ENCODE measurements at places on chromosomes 6 and 20.

DNA sequence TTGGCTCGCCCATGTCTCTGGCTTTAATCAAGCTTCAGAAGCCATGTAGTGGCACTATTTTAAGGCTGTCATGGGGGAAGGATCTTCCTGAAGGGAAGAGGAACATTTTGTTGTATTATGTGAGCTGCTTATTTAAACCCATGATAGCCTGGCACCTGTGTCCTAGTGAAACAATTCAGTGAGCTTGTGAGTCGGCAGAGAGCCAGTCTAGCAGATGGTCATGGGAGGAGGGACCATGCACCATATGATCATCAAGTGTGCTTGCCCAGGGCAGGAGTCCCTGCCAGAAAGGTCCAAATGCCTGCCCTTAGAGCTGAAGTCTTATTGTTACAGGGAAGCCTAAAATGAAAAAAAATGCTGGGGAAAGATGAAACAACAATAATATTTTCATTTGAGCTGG is 132.9 kb downstream of the PRDM13 start:
- no peak for DNase-seq

DNA sequence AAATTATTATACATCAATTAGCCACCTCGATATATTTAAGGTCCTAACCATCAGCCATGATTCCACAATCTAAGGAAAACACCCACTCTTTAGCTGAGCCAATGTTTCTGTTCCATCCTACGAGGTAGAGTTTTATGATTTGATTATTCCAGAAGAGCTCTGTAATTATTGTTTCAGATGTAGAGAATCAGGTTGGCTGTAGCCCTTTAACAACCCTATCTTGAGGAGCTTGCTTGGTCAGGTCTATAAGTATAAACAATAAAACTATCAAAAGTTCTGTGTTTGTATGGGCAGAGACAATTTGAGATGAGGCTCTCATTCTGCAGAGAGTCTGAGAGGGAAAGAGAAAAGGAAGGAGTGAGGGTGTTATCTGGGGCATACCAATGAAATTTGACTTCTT is at the start of gene PBOV1:
Gene PBOV1 (minus strand): TSS at position 43 of the 400 bp plus-strand sequence. CDS start 96 bp downstream, outside the sequence.
- no peak for DNase-seq

GRCh38 chr6:15948930-15949900 is 179.7 kb upstream of the MYLIP start:
- no peak for DNase-seq

GRCh38 chr6:36912030-36912454 is 26.3 kb downstream of the C6orf89 start:
- peak; percentile 75 for DNase-seq

GRCh38 chr20:34985461-34986310 is 30.0 kb downstream of the MYH7B start:
- DNase-seq = no peak

DNA sequence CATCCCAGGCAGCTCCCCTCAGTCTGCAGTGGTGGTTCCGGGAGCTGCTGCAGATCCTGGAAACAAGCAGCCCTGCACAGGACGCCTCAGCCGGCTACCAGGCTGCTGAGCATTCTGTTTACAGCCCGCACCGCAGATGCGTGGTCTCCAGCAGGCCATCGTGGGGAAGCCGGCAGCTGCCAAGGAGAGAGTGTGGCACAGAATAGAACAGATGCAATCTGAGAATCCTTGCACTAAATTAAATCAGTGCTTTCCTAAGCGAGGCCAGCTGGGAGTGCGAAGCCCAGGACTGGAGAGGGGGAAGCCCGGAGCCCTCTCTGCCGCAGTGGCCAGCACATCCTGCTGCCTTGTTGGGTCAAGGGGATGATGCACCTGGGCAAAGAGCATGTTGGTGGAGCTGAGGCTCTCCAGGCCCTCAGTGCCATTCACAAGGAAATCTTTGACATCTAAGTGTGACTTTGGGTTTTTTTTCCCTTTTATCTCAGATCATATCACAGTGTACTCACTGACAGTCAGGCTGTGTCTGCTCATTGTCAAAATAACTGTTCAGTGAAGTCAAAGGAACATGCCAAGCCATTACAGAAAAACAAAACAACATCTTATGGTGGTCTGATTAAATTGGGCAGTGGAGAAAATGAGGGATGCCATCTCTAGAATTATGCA is 118.1 kb downstream of the SYNDIG1 start:
- no peak for DNase-seq

GRCh38 chr6:143773506-143774150 is 69.5 kb upstream of the LTV1 start:
- DNase-seq = no peak

DNA sequence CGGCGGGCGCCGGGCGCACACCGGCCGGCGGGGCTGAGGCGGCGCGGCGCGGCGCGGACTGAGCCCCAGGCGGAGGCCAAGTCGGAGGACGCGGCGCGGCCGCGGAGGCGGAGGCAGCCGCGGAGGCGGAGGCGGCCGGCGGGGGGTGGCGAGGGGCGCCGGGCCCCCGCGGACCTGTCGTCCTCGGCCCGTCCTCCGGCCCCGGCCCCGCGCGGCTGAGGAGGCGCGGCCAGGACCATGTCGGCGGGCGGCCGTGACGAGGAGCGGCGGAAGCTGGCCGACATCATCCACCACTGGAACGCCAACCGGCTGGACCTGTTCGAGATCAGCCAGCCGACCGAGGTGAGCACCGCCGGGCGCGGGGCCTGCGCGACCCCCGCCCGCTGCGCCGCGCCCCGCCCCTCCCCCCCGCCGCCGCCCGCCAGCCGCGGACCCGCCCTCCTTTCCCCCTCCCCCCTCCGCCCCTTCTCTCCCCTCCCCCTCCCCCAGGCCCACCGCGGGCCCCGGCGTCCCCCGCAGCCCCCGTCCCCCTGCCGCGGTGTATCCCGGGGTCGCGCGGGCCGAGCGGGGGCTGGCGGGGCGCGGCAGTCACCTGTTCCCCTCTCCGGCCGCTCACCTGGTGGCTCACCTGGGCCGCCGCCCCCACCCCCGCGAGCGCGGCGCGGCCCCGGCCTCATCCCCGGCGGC is at the start of gene AFDN:
Gene AFDN (plus strand): TSS at position 16 of the 687 bp plus-strand sequence. CDS start 222 bp downstream, at position 238.
- DNase-seq = no peak

DNA sequence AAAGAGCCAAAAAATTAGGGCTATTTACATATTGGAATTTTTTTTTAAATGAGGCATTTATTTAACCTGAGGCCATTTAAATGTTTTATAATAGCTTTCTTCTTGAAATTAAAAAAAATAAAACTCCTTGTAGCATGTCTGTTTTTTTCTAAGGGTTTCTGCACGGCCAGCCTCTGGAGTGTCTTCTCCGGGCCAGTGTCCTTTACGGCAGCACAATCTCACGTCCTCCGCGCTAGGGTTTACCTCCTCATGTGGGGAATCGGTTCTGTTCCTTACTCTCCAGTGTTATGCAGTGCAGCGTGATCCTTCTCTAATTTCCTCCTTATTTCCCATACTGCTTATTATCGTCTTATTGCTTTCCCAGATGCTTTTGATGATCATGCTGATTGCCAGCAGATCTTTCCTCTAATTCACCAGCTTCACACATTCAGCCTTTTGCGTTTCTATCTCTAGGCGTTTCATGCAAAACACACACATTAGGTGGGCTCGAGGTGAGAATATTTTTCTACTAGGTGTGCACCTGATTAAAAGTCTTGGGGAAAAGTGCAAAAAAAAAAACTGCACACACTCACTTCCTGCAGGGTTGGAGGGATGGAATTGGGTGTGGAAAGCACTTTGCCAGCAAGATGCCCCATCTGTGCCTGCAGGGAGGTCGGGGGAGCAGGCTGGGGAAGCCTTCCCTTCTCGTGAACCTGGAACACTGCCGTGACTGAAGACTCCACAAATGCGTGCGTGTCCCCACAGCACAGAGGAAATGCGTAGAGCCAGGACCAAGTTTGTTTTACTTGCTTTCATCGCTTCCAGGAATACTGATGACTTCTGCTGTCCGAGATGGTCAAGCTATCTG is 56.1 kb downstream of the PSMG4 start:
- no peak for DNase-seq

- DNase-seq = no peak
Observed at GRCh38 chr6:64280569-64280968, 645.0 kb downstream of the PHF3 start.

DNA sequence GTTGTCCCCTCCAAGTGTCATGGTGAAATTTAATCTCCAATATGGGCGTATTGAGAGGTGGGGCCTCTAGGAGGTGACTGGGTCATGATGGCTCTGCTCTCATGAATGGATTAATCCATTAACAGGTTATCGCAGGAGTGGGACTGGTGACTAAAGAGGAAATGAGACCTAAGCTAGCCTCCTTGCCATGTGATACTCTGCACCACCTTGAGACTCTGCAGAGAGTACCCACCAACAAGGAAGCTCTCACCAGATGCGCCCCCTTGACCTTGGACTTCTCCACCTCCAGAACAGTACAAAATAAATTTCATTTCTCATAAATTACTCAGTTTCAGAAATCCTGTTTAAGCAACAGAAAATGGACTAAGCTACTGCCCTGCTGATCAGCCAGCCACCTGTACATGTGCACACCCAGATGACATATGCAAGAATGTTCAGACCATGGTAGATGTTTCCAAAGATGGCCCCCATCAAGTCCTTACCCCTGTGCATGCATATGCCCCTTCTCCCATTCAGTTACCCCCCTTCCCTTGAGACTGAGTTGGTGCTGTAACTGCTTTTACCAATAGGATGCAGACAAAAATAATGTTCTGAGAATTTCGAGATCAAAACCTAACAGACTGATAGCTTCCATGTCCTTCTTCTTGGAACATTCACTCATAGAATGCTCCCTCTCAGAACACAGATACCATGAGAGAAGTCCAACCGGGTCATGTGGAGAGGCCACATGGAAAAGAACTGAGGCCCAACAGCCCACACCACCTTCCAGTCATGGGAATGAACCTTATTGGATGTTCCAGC is 28.4 kb downstream of the MAP3K5 start:
- DNase-seq = no peak

- no peak for DNase-seq
Observed at GRCh38 chr6:80528115-80528514, 421.6 kb downstream of the BCKDHB start.

GRCh38 chr20:47765691-47766594 is 19.3 kb downstream of the SULF2 start:
- no peak for DNase-seq

DNA sequence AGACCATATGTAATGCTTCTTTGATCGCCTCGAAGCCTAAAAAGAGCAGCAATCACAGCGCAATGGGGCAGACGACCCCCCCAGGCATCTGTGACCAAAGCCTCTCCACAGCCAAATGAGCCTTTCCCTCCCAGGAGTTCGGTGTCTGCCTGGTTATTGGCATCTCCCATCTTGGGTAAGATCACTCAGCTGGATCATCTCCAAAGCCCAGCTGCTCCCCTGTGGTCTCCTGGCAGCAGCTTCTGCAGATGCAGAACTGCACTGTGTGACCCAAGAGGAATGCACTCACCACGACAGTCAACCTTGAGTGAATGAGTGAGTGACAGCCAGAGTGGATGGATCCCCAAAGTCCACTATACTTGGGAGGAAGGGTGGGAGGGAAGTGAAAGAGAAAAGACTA is 44.8 kb upstream of the IYD start:
- no peak for DNase-seq

DNA sequence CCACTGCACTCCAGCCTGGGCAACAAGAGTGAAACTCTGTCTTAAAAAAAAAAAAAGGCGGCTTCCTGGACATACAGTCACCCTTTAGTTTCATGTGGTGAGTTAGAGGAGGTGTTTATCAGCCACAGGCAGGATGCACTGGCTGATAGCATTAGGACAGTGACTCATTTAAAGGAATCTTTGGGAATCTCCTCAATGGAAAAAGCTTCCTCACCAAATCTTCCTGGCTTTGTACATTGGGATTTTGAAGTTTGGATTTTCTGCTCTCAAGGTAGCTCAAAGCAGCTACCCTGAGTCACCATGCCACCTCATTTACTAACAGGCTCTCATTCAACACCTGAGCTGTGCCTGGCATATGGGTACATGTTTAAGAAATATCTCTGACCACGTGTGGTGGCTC is 20.2 kb downstream of the PRPH2 start:
- DNase-seq = no peak

DNA sequence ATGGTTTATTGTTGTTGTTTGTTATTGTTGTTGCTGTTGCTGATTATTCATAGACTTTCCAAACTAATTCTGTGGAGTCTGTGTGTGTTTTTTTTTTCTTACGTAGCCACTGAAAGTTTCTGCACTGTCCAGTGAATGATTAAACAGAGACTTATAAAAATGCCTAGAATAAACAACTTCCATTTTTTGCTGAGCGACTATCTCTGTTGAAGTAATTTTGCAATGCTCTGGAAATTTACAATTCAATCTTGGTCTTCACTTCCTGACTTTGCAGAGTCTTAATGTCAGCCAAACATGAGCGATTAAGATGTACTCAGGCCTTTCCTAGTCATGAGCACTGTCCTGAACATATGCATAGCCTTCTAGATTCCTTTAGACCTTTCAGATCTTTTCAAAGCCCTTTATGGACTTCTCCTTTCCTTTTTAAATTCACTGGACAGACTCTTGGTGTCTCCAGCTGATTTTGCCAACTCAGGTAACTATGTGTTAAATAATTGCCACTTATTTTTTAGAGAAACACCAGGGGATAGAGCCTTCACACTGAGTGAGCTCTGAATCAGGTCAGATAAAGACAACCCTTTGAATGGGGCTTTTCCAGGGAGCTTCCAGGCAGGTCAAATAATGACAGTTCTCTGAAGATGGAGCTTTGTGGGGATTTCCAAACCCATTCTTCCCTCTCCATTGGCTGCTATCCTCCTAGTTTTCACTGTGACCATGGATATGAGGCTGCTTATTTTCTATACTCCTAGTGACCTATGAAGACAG is 622.8 kb upstream of the EPHA7 start:
- no peak for DNase-seq

- DNase-seq = no peak
Observed at GRCh38 chr6:36848658-36849441, 9.6 kb upstream of the CPNE5 start.

DNA sequence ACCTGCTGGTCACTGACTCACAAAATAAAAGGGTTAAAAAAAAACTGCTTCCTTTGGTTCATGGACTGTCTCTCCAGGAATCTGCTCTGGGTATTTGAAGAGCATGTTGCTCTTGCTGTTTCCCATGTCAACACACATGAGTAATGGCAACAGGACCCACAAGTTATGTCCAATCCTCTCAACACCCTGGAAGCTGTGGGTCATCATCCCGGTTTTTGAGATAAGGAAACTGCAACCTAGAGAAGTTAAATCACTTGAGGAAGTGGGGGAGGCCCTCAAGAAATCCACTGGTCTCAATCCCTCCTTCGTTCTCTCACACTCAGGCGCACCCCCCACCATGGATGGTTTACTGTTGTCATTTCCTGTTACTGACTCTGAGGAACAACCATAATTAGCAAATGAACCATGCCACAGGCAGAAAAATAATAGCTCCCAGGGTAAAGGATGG is 12.4 kb downstream of the MAP1LC3A start:
- no peak for DNase-seq

DNA sequence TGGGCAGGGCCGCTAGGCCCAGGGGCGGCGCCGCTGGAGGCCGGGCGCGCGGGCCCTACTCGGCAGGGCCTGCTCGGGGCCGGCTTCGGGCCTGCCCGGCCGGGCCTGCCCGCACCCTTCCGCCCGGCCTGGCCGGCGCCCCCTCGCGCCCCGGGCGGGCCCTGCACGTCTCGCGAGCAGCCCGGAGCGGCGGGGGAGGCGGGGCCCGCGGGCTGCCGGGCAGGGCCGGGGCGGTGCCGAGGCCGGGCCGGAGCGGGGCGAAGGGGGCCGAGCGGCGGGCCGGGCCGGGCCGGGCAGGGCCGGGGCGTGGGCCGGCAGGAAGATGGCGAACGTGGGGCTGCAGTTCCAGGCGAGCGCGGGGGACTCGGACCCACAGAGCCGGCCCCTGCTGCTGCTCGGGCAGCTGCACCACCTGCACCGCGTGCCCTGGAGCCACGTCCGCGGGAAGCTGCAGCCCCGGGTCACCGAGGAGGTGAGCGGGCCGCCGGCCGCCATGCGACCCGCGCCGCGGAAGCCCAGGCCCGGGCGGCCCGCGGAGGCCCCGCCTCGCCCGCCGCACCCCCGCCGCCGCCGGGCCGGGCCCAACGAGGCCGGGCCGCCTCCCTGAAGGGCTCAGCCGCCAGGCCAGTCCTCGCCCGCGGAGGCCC is at the start of gene NPEPL1:
Gene NPEPL1 (plus strand): TSS at position 222 of the 647 bp plus-strand sequence. CDS start 101 bp downstream, at position 323.
- peak; percentile 78 for DNase-seq

All from activated CD4-positive, alpha-beta T cell treated with anti-CD3 and anti-CD28 coated beads, Interleukin-10, Interleukin-2, amounts not matched to agents 100 ng/mL and 50 ng/mL, durations not matched to agents 16 hours and 8 hours (primary cell).